ENCODE measurements at places on chromosomes 12 and 14.

DNA sequence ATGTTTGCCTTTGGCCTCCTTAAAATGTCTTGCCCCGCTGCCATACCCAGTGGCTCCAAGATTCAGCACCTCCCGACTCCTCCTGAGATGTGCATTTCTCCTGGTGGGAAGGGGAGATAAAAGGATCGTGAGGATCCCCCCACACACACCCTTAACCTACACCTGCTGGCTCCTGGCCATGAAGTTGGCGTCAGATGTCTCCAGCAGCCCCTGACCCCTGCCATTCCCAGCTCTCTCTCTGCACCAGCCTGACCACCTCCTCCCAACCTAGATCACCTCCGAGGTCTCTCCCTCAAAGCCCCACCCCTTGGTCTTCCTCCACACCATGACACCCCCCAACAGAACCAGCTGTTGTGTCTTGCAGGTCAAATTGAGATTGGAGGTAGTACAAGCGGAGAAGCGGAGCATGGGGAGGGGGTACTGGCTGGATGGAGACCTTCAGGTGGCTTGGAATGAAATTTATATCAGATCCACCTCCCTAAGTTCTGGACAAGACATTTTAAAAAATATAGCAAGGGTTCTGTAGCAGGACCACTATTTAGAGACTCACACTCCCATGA lies 151.1 kb upstream of the FKBP4 start:
- peak; percentile 53 for DNase-seq

DNA sequence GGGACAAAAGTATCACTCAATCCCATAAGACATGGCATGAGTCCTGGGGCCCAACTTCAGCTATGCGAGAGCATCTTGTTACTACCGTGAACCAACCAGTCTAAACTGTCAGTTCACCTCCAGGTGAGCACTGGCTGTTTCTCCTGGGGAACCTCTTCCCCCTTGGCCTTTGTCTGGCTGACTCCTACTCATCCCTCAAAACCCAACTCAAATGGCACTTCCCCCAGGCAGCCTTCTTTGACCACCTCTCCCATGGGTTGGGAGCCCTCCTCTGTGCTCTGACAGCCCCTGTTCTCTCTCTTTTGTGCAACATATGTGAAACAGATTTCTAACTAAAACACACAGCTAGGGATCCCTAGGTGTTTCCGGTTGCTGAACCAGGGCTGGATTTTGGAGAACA lies 37.7 kb downstream of the FOXN4 start:
- no peak for DNase-seq

- DNase-seq = no peak
Measured at GRCh38 chr14:69945912-69946311, 66.7 kb downstream of the SMOC1 start.

DNA sequence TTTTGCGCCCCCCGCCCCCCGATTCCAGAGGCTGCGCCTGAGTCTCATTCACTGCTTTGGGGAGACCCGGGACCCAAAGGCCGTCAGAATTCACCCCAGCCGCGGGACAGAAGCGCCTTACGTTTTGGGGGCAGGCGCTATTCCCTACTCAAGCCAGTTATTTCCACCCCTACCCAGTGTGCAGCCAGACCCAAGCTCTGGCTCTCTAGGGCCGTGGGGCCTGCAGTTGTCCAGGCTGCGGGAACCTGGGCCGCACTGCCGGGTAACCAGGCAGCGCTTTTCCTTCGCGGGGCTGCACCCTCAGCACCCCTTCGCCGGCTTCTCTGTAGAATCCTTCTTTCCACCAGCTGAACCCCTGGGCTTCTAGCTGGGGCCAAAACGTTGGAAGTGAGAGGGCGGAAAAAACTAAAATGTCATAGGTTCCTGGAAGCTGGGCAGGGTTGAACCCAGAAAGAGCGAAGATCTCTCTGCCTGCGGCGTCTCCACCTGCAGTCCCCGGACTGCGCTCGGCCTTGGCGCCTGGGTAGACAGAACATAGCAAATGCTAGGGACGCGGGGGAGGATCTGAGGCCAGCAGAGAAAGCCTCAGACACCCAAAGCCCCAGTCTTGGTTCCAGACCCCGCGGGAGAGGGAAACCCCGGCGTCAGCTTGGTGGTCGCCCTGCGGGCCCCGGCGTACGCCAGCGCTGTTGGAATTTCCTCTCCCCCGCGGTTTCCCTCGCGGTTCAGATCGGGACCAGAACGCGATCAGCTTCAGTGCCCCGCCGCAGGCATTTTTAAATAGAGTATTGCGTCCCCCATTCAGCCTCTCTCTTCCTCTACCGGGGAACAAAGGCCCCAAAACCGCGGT lies 18.3 kb downstream of the TBX3 start:
- no peak for DNase-seq

DNA sequence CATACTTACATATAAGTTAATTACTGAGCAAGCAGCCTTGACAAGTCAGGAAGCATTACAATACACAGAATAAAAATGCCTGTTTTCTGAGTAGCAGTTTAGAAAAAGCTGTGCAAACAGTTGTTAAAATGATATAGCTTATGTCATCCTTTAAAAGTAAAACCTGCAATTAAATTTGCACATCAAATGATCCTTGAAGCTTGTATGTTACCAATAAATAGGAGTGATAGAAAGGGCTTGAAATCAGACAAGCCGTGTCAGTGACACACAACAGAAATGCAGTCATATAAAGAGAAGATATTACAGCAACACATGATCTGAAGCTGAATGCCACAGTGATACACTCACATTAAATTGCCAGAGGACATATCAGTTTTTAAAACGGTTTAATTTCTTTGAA lies 70.0 kb downstream of the EPS8 start:
- DNase-seq = no peak

DNA sequence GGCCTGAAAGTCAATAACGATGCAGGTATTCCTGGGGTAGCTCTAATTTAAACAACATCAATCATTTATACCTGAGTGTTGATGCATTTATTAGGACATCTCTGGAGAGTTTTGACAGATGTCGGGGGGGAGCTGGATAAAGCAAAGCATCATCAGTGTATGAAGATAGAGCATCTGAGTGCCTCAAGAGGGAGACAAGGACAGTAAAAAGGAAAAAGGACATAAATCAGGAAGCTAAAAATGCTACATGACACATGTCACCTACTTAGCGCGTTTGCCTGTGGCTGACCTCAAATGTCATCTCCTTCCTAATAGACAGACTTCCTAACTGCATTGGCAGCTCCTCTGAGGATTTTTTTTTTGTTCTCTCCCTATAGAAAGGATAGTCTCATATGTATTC lies 259.5 kb upstream of the PKP2 start:
- no peak for DNase-seq

DNA sequence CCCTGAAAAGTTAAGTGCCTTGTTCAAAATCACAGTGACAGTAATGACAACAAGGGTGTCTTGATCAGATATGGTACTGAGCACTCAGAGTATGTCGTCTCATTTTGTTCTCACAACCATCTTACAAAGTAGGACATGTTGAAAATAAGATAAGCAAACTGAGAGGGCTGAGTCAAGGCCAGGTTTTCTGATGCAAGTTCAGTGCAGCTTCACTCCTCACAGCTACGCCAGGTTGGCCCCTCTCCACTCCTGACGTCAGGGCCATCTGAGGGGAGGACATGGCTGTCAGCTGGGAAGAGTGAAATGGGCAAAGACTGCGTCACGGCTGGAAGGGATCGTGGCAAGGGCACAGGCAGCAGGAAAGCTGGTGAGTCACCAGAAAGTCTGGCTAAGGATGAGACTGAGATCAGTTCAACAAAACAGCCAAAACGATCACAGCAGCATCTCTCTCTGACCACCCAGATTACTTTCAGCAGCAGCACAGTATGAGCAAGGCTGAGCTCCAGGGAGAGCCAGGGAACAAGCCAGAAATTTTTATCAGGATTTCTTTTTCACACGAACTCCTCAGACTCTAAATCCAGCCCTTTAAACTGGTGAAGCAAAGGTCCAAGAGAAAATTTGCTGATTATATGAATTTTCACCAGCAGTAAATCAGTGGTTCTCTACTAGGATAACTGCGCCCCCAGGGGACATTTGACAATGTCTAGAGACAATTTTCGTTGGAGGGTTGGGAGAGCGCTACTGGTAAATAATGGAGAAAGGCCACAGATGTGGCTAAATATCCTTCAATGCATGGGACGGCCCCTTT lies 297.9 kb upstream of the AMIGO2 start:
- peak; percentile 69 for DNase-seq

GRCh38 chr14:69246331-69246730 lies 13.6 kb upstream of the GALNT16 start:
- DNase-seq = no peak

GRCh38 chr12:77821699-77822203 lies 8.9 kb upstream of the NAV3 start:
- no peak for DNase-seq

DNA sequence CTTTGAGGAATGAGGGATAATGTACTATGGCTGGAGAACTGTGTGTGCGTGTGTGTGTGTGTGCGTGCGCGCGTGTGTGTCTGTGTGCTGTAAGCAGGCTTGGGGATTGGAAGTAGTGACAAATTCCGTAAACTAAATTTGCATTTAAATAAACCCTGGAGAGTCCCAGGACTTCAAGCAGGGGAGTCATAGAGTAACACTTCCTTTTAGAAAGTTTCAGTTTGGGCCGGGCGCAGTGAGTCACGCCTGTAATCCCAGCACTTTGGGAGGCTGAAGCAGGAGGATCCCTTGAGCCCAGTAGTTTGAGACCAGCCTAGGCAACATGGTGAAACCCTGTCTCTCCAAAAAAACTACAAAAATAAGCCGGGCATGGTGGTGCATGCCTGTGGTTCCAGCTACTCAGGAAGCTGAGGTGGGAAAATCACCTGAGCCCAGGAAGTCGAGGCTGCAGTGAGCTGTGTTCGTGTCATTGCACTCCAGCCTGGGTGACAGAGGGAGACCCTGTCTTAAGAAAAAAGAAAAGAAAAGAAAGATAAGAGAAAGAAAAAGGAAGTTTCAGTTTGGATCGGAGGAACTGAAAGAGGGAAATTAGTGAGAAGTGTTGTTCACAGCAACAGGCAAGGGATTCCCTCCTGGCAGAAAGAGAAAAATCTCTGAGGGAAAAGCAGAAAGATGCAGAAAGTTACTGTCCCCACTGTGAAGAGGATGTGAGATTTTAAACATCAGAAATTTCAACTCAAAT lies 222.7 kb upstream of the SOX5 start:
- no peak for DNase-seq

- no peak for DNase-seq
Measured at GRCh38 chr12:49866859-49867569, 24.1 kb upstream of the BCDIN3D start.

DNA sequence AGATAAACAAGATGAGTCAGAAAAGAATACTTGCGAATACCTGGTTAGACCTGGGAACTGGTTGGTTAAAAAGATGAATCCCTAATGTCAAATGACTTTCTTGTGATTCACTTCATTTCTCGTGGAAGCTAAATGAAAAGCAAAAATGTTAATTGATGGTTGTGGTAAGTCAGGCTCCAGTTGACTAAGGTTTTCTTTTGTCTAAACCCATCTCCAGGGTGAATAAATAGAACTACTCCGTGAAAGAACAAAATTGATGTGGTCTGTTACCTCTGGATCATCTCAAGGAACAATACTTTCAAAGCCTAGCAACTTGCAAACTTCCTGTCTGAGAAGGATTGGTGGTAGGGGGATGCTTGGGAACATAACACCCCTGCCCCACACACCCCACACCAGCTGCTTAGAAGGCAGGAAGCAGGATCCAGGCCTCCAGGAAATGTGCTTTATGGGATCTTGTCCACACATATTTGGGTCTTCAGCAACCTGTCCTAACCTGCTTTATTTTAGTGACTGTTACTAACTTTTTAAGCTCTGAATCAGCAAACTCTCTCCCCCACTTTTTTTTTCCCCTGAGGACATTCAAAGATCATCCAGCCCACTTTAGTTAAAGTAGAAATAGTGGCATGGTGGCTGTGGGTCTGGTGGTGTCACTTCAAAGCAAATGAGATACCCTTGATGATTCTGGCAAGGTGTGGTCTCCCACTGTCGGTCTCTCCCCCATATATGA lies 60.4 kb upstream of the PTHLH start:
- no peak for DNase-seq

GRCh38 chr12:32196250-32197198 lies 89.9 kb downstream of the BICD1 start:
- DNase-seq = no peak

GRCh38 chr14:75976826-75977581 lies 4.8 kb downstream of the TGFB3 start:
- DNase-seq = no peak

GRCh38 chr14:23182372-23183157 lies 895 bp downstream of the SLC7A8 start:
- no peak for DNase-seq

DNA sequence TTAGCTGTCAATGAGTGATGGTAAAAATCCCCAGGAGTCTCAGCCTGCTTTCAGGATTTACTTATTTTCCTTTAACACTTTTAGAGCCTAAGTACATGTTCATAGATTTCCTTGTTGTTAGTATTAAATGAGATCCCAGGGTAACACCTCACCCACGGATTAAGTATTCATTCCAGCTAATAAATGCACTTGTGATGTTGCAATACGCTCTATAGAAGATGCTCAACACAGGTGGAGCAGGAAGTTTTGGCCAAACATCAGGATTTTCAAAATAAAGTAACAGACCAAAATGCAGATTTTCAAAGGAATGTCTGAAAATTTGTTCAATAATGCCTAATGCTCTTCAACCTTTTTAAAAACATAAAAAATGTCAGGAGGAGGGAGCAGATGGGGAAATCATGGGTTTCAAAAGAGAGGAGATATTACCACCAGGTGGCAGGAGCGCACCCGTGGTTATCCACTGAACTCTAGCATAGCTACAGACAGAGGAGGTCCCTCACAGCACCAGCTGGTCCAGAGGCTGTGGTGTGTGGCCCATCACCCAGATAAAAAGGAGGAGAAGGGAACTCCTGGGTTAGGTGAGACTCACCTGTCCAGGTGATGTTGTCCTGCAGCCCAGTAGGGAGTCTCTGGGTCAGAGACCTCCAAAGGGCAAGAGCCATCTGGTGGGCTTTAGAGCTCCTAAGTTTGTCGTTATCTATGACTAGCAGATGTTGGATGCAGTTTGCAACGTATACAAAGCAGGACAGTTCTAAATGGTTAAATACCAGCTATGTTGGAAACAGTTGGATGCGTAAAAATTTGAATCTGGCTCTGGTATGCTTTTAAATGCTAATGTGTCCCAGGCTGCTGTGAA lies 1158.4 kb upstream of the TMEM132C start:
- DNase-seq = no peak

GRCh38 chr14:55577229-55577628 lies 2.8 kb upstream of the KTN1 start:
- DNase-seq = no peak

GRCh38 chr12:110546339-110546738 lies 36.8 kb downstream of the PPTC7 start:
- DNase-seq = no peak

GRCh38 chr14:75188520-75189268 lies 12.3 kb upstream of the TMED10 start:
- no peak for DNase-seq

GRCh38 chr12:12159988-12160387 lies 89.2 kb downstream of the BCL2L14 start:
- no peak for DNase-seq

GRCh38 chr14:65850429-65851135 lies 438.1 kb downstream of the FUT8 start:
- no peak for DNase-seq

All from left forelimb (tissue), 1 donor.